Mononuclear cell (primary cell): ENCODE measurements at places on chromosomes 12 and 14. TPM values are rescaled to one million over a fixed set of nuclear protein-coding genes. Genes with fewer than 3 reads are reported as not detected.

Gene EMP1
- total RNA-seq: 16.6 TPM

Gene RNASE1
- total RNA-seq: not detected

Gene ADAM21
- not detected for total RNA-seq

Gene ENDOU
- total RNA-seq: not detected

Gene GUCY2C
- not detected for total RNA-seq

Gene CHPT1
- 33.9 TPM for total RNA-seq

Gene BEGAIN
- total RNA-seq: 0.73 TPM

Gene TCL1A
- total RNA-seq: 3.0 TPM
